ENCODE measurements at places on chromosomes 16 and 17.

- DNase-seq: no peak
Measured at GRCh38 chr16:87012954-87013938, 303.9 kb downstream of the C16orf95 start.

DNA sequence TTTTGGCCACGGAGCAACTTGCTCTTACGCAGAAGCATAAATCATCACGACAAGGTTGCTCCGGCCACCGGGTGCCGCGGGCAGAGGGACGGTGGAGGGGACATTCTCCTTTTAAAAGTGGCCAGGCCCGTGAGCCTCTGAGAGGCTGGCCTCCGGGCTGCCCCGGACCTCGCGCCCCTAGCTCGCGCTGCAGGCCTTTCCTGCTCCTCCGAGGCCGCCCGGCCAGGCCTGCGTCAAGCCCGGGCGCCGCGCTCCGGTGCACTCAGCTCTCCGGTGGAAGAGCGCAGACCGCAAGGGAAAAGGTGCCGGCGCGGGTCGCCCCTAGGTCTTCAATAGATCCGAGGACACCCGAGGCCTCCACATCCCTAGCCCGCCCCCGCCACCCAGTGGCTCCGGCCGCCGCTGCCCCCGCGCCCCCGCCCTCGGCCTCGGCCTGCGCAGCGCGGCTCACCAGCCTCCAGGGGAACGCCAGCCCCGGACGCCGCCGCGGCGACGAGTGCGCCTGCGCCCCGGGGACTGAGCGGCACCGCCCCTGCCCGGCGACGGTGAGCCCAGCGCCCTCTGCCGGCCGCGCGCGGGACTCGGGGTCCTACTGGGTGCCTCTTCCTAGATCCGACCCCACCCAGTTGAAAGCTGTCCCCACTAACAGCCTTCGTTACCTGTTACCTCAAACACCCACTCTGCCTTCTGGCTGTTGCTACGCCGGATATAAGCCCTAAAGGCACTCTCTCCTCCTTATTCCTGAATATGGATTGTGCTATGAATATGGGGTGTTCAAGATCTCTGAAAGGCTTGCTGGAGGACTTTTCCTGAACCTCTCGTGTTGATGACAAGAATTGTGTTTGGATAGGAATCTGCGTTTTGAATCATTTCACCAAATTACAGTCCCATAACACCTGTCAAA lies at the start of gene LYRM9:
LYRM9 (minus strand) TSS at position 500 of the 904 bp plus-strand sequence. CDS start 10,671 bp downstream, outside the sequence.
- peak; percentile 95 for DNase-seq

DNA sequence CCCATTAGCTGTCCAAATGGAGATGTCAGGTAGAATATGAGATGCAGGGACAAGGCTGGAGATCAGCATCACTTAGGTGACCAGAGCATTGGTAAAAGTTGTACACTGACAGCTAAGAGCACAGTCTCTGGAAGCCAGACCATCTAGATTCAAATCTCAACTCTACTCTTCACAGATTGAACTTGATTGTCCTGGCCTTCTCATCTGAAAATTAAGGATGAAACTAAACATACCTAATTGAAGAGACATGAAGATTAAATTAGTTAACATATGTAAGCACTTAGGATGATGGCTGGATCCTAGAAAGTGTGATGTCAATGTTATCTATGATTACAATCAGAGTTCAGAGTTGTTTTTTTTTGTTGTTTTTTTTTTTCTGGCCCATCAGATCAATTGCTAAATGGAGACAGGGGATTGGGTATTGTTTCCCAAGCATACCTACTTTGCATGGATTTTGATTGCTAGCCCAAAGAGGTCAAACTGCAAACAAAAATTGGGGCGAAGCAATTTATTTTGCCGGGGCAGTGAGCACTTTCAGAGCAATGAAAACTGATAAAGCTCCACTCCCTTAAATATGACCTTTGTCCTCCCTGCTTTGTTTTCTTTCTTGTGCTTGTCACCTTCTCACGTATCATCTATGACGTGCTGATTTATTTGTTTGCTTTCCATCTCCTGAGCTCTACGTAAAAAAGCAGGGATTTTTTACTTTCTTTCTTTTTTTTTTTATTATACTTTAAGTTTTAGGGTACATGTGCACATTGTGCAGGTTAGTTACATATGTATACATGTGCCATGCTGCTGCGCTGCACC lies 217.6 kb upstream of the CPHXL start:
- DNase-seq: no peak

GRCh38 chr16:21611198-21611555 lies 11.8 kb downstream of the METTL9 start:
- DNase-seq: no peak

DNA sequence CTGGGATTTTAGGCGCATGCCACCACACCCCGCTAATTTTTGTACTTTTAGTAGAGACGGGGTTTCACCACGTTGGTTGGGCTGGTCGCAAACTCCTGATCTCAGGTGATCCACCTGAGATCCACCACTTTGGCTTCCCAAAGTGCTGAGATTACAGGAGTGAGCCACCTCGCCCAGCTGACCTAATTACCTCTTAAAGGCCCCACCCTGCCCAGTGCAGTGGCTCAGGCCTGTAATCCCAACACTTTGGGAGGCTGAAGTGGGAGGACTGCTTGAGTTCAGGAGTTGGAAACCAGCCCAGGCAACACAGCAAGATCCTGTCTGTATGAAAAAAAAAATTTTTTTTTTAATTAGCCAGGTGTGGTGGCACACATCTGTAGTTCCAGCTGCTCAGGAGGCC lies 2.9 kb upstream of the COASY start:
- DNase-seq: no peak

- no peak for DNase-seq
Measured at GRCh38 chr17:3968886-3969524, 4.8 kb upstream of the ATP2A3 start.

- no peak for DNase-seq
Measured at GRCh38 chr17:53033297-53033696, 789.4 kb upstream of the KIF2B start.

DNA sequence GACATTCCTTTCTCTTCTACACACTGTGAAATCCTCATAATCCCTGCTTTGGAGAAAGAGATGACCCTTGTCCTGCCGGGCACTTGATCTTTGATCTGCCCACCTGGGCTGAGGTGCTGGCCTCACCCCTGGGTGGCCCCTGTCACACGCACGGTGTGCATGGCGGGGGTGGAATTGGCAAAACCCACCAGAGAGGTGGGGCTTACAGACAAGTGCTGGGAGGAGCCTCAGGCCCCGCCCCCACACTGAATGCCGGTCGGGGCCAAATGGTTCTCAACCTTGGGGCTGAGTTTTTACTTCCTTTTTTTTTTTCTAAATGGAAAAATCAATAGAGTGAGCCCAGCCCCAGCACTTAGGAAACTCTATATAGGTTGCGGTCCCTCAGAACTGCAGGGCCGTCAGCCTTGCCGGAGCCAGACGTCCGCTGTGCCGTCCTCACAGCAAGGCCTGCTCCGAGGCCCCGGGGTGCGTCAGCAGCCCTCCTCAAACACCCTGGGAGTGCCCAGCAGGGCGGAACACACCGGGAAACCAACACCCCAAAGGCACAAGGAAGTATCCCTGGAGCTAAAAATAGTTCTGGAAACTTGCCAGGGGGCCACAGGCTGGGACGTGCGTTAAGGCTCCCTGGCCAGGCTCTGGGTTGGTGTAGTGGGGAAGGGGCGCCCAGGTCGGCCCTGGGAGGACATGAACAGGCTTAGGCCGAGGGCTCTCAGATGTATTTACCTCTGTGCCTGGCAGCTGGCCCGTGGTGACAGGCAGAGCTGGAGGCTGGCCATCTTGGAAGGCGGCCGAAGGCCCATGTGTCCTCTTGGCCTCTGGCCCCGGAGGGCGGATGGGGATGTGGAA lies 11.0 kb downstream of the GPRC5C start:
- no peak for DNase-seq

DNA sequence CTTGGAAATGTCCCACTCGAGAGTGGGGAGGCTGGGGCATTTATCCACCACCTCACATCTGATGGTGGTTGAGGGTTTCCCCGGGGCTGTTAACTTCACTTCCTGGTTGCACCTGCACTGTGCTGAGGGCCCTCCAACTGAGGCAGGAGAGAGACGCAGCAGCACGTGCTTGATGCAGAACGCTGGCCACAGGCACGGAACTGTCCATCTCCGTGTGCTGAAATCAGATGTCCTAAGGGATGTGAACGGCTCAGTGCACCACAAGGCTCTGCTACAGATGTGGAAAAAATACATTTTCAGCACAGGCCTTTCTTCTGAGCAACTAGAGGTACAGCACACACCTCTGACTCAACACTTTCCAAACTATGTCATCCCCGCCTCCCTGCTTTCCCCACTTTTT lies 114.8 kb upstream of the C16orf82 start:
- DNase-seq: no peak

GRCh38 chr16:48447428-48447827 lies 62.2 kb upstream of the SIAH1 start:
- DNase-seq: no peak

DNA sequence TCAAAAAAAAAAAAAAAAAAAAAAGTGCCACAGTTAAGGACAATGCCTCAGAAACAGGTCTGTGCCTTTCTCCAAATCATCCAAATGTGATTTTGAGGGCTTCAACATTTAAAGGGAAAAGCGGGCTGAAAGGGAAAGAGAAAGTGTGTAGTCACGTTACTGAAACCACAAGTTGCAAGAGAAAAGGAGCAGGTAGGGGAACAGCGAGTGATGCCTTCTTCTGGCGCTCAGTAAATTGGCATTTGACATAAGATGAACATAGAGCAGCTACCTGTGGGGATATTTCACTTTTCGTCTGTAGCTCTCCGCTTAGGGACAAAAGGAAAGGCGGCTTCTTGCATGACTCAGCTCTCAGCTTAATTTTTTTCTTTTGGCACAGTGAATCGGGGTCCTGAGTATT lies 11.1 kb downstream of the CMTM2 start:
- no peak for DNase-seq

DNA sequence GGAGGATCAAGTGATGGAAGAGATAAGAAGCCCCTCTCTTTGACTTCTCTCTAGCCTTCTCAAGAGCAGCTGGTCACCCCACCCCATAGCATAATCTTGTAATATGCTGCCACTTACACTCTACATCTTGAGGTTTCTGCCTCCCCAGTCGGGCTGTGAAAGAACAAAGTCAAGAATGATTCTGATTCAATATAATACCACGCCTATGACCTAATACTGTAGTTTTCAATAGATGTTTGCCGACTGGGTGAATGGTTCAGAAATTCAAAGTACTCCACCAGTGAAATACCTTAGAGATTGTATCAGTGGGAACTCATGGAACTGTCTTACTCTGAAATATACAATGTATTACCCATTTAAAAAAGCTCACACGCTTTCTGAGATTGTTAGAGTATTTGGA lies 93.0 kb upstream of the ZFHX3 start:
- no peak for DNase-seq

DNA sequence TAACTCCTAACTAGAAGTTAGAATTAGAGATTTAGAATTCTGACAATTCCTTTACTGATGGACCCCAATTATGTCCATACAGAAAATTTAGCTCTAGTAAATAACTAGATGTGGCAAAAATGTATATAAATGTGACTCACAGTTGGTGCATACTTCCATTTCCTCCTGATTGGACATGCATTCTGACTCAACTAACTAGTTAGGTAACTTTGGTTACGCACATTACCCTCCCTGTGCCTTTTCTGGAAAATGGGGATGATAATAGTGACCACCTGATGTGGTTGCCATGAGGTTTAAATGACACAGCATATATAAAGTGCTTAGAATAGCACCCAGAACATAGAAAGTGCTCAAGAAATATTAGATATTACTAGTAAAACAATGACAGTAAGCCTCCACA lies 550.0 kb upstream of the SALL1 start:
- DNase-seq: no peak

DNA sequence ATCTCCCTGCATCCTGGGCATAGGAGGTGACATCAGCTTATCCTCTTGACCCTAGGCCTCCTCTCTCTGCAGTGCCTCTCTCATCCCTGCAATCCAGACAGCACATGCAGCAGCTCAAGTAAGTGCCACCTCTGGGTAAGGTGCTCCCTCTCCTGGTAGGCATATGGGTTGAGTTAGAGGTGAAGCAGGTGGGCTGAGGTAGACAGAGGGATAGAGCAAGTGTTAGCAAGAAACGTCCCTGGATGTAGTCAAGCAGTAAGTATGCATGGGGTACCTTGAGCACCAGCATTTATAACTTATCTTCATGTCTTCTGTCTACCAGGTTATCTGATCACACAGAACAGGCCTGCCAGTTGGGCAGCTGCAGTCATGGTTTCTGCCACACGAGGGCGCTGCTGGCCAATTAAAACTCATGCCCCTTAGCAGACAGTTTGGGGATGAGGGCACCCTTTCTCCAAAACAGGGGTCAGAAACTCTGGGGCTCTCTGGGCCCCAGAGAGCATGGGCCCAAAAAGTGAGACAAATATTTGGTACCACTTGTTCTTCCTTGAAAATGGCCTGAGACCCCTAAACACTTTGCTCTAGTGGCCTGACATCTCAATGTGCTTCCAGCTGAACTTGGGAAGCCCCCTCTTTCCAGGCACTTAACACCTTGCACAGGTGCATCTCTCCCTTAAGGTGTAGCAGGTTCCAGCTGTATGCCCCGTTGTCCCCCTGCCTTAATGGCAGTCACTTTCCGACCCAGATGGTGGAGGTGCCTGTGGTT lies 59.8 kb downstream of the NEUROD2 start:
- no peak for DNase-seq

Data from NCI-H1930 (cell line).